ENCODE measurements at places on chromosomes 11 and 22.

- no peak for DNase-seq
These were observed 293.8 kb upstream of the B3GAT1 start for GRCh38 chr11:134705858-134706257.

GRCh38 chr11:111285189-111286091 is 12.9 kb upstream of the POU2AF3 start:
- no peak for DNase-seq

- no peak for DNase-seq
These were observed 20.6 kb downstream of the POLR3H start for GRCh38 chr22:41523464-41524221.

- DNase-seq: no peak
These were observed 18.7 kb downstream of the CRELD2 start for GRCh38 chr22:49936973-49937757.

DNA sequence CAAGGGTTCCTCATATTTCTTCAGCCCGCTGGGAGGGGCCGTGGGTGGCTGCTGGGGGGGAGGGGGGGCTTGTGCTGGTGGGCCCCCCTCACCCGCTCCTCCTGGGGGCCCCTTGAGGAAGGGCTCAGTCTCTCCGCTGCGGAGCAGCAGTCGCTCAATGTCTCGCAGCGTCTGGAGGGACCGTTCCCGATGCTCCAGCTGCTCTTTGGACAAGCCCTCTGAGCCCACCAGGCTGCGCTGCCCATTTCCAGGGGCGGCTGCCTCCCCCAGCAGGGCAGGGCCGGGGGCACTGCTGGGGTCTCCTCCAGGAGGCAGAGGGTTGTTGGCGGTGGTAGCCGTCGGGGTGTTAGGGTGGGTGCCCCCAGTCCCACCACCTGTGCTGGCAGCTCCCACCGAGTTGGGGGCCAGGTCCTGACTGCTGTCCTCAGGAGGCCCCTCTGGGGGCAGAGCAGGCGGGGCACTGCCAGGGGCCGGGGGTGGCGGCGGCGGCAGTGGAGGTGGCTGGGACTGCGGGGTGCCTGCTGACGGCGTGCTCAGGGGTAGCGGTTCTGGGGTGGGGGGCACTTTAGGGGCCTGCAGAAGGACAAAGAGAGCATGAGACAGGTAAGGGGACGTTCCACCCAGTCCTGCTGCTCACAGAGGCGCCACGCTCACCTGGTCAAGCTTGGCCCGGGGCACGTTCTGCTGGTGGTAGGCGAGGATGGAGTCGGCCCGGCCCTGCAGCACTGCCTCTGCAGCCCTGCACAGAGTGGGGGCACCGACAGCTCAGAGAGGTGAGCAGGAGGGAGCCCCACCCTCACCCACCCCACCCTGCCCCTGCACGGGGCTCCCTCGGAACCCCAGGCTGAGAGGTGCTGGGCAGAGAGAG is 18.9 kb downstream of the CXCR5 start:
- no peak for DNase-seq

DNA sequence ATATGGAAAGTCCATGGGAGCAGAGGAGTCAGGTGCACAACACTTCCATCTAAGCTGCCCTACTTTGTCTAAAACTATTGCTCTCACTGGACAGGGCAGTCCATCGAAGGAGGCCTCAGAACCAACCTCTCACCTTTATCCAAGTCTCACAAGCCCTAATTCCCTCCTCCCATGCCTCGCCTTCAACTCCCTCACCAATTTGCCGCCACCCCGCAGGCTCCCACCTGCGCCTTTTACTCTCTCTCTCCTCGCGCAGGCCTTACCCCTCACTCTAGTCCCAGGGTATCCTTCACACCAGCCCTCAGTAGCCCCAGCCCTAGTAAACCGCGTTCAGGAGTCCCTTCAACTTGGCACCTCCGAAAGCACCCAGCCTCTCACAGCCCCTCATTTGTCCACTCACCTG is 451 bp downstream of the FHIP1B start:
- DNase-seq: no peak

GRCh38 chr22:39815932-39816331 is 77.6 kb downstream of the ENTHD1 start:
- DNase-seq: no peak

DNA sequence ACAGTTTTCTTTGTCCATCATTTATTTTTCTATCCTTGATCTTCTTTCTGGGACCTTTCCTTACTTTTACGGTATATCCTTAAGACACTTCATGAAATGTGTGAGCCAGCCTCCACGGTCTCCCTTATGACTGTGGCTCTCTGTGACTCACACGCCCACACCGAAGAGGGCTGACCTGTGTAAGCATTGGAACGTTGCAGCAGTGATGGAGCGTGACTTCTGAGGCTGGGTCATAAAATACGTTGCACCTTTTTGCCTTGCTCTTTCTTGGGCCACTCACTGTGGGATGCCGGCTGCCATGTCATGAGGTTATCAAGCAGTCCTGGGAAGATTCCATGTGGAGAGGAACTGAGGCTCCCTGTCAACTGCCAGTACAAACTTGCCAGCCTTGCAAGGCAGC is 96.3 kb upstream of the RAB1B start:
- no peak for DNase-seq

GRCh38 chr22:36331306-36331911 is 56.4 kb downstream of the MYH9 start:
- DNase-seq: no peak

- DNase-seq: no peak
These were observed 32.9 kb downstream of the FAT3 start for GRCh38 chr11:92257536-92257935.

- DNase-seq: no peak
These were observed 10.4 kb downstream of the PDHX start for GRCh38 chr11:34926831-34927132.

- DNase-seq: no peak
These were observed 49.3 kb downstream of the ME3 start for GRCh38 chr11:86623041-86623621.

DNA sequence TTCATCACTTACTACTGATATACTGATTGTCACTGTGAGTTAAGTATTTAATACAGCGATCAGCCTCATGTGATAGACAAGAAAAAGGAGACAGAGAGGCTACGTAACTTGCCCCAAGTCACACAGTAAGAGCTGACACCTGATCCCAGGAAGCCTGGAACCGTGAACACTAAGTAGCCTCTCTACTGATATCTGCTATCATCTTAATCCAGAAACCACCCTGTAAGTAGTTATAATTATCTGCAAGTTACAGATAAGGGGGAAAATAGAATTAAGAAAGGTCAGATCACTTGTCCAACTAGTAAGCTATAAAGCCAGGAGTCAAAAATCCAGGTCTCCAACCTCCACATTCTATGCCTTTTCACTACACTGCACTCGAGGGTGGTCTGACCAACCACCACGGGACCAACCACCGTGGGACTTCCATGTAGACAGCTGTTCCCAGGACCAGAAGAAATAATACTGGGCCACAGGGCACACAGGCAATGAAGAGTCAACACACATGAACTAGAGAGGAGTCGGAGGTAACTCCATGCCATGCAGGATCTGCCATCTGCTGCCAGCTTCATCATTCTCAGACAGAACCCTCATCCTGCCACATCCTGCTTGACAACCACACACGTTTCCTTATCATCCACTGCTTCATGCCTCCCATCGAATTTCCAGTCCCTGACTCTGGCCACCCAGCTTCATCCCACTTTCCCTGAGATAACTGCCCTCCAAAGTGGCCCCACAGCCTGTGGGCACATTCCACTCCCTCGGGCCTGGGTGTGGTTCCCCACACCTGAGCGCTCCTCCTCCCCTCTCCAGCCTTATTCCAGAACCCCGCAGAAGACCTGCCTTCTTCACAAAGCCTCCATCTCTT is 58.6 kb downstream of the MICAL3 start:
- no peak for DNase-seq

DNA sequence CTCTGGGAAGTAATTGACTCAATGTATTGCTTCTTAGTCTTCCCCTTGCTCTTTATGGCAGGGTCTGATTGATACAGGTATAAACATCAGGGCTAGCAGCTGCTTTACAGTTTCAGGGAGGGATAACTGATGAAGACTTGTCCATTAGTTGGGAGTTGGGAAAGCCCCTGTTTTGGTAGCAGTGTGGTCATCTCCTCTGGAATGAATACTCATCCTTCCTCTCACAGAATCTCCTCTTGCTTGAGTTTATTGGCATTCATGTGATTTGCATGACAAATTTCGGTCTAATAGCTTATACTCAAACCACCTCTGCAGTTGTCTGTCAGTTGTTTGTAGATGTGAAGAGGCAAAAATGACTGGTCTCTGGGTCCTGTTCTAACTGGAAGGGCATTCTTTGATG is 79.7 kb downstream of the FAT3 start:
- no peak for DNase-seq

GRCh38 chr11:131827430-131827829 is 457.0 kb downstream of the NTM start:
- DNase-seq: no peak

- no peak for DNase-seq
These were observed 54.6 kb downstream of the MCM5 start for GRCh38 chr22:35454416-35455054.

GRCh38 chr11:44957040-44957515 is 6.4 kb upstream of the TP53I11 start:
- no peak for DNase-seq

GRCh38 chr11:45653277-45653676 is 12.1 kb downstream of the CHST1 start:
- no peak for DNase-seq

GRCh38 chr22:45548247-45548840 is 45.7 kb downstream of the FBLN1 start:
- DNase-seq: no peak

DNA sequence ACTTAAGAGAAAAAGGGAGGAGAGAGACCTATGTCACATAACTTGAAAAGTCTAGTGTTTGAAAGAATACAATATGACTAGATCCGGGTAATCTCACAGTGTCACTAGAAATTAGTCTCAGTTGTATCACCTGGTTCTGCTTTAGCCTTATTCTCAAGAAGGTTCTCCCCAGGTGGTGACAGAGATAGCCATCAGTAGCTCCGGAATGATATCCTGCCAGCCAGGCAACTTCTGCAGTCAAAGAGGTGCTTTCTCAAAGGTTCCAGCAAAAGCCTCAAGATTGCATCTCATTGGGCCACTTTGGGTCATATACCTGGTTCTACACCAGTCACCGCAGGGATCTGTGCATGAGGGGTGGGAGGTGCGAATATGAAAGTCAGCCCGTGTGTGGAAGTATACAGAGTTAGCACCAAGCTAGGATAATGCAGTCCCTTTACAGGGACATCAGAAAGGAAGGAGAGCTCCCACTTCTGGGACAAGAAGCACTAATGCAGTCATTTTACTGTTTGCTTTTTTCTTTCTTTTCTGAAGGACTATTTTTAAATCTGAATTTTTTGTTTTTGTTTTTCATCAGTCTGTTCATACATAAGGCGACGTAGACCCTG is 61.1 kb downstream of the CYB5R2 start:
- no peak for DNase-seq

- no peak for DNase-seq
These were observed 12.3 kb upstream of the SOX10 start for GRCh38 chr22:37996515-37997246.

GRCh38 chr11:33377412-33378370 is 120.5 kb downstream of the HIPK3 start:
- DNase-seq: no peak

DNA sequence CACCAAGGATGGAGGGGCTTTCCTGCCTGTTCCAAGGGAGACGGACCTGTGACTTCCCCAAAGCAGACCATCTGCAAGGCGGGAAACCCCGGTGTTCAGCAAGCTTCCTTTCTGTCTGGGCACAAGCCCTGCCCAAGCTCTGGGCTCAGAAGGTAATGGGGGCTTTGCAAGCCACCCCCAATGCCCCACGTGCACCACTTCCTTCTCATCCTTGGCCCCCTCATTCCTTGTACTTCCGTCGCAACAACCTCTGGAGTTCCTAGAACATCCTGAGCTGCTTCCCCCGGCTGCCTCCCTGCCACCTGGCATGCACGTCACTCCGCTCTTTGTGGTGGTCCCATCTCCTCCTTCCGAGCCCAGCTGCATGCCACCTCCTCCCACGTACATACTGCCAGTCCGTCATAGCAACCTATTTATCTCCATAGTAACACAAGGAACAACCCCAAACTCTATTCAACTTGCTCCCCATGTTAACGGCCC is 3.9 kb downstream of the MYEOV start:
- no peak for DNase-seq

- no peak for DNase-seq
These were observed 32.8 kb downstream of the PITPNB start for GRCh38 chr22:27885977-27886842.

DNA sequence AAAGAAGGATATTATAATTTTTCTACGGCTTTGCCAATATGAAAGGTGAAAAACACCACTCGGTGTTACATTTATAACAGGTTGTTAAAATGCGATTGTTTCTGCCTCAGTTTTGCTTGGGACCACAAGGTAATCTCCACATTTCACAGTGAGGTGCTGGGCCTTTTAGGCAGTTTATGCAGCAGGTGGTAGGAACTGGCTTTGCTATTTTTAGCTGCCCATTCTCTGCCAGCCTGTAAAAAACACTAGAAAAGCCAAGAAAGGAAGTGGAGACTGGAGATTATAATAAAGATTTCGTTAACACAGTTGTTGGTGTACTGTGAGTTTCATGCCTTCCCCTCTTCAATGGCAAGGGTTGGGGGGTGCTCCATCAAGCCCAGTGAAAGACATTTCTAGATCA is 8.0 kb upstream of the MRPL16 start:
- no peak for DNase-seq

DNA sequence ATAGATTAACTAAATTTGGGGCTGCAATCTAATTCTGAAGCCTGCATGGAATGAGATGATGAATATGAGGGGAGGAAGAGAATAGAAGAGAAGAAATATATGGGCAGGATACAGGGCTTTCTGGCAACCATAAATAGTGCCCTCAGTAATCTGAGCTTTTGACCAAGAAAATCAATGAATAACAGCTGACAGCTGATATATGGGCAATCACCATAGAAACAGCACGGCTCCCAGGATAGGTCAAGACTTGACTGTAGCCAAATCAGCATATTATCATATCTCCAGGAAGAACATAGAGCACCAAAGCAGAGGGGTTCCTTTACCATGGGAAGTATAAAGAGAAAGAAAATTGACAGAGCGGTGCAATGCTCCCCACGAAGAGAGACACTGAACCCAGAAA is 643.8 kb upstream of the TENM4 start:
- DNase-seq: no peak

DNA sequence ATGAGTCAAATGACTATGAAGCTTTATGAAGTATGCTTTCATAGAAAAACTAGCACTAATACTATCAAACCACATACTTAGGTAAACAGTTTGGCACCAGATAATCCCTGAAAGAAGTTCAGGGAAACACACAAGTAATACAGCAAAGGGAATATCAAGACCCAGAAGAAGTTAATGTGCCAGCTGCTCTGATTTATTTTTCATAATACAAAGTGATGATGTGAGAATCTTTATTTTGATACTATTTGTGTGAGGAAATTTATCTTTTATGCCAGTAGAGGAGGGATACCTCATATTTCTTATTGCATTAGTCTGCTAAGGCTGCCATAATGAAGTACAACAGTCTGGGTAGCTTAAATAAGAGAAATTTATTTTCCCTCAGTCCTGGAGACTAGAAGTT is 67.7 kb upstream of the ANO3 start:
- no peak for DNase-seq

All from cortex of kidney (tissue), 1 donor.